ENCODE measurements at places on chromosomes 13 and 19. TPM values are rescaled to one million over a fixed set of nuclear protein-coding genes. Genes with fewer than 3 reads are reported as not detected.

CEACAM3 gene
- total RNA-seq = not detected

ERCC1 gene
- total RNA-seq = 78.6 TPM

ATP11A gene
- 10.5 TPM for total RNA-seq

ZNF682 gene
- 3.9 TPM for total RNA-seq

KL gene
- under 0.01 TPM for total RNA-seq

TDRD12 gene
- under 0.01 TPM for total RNA-seq

N4BP2L1 gene
- total RNA-seq = 8.2 TPM

FUZ gene
- 23.7 TPM for total RNA-seq

ANGPTL8 gene
- not detected for total RNA-seq

ZFR2 gene
- not detected for total RNA-seq

ZNF429 gene
- 6.8 TPM for total RNA-seq

ZSCAN1 gene
- not detected for total RNA-seq

All from regular cardiac myocyte (primary cell).